ENCODE measurements at places on chromosomes 6 and 20.

- no peak for DNase-seq
Measured at GRCh38 chr20:52332230-52332629, 140.7 kb upstream of the ZFP64 start.

GRCh38 chr6:30130887-30131862 is 4.8 kb upstream of the TRIM40 start:
- DNase-seq = peak; percentile 85

- DNase-seq = no peak
Measured at GRCh38 chr6:49713346-49713745, at the start of gene CRISP2. Gene CRISP2, minus strand, starts transcription at chr6:49713543. Its CDS starts 4,347 bp downstream, at chr6:49709196.

DNA sequence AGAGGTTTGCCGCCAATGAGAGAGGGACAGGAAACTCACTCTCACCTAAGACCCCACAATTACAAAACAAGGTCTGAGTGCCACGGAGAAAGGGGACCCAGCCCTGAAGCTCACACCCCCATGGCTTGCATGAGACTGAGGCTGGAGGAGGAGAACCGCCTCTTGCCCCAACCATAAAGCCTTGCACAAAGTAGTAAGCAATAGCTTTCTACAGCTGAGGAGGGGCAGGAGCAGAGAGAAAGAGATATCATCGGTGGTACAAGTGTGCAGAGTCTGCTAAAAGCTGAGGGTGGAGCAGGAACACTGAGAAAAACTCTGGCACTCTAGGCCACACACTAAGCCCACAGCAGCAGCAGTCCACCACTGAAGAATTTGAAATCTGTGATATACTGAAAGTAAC is 37.7 kb downstream of the OSTM1 start:
- DNase-seq = no peak

DNA sequence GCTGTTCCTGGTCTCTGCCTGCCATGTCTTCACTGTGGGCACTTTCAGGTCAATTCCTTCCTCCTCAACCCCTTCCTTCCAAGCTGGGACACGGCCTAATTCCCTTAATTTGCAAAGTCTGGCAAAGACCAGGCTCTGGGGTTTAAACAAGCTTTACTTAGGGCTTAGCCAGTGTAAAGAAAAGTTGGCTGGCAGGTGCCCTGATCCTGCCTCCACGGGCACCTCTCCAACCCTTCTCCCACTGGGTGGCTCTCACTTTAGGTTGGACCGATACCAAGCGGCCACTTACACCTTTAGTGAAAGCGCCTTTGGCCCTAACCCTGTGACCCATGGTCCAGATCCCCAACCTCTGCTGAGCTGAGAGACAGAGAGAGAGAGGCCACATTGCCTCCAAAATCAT is 13.7 kb upstream of the MLN start:
- DNase-seq = no peak
